Fibroblast of the aortic adventitia (primary cell): ENCODE measurements at places on chromosomes 7 and 10.

- no peak for DNase-seq
Observed at GRCh38 chr10:50919010-50919409, 33.6 kb upstream of the A1CF start.

DNA sequence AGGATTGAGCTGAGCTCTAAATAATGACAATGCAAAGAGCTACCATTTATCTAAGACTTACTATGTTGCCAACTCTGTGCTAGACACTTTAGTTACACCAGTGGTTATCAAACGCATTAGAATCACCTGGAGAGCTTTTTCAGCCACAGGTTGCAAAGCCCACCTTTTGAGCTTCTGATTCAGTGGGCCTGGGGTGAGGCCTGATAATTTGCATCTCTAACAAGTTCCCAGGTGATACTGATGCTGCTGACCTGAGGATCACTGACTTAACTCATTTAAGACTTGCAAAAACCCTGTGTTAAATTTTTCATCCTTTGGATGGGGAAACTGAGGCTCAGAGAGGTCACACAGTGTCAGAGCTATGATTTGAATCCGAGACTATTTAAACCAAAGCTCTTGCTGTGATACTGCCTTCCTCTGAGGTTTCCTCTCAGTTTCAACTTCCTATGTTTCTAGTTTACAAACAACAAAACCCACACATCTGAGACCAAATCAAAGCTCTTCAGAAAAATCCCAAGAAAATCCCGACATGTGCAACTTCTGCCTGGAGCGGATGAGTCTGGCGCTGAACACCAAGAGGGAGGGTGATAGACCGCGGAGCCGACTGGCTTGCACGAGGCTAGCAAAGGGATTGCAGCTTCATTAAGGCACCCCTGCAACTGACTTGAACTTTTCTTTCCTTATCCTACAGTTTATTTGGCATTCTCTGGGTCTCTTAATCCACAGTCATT is 124.9 kb downstream of the CYP26A1 start:
- DNase-seq: peak; percentile 50

DNA sequence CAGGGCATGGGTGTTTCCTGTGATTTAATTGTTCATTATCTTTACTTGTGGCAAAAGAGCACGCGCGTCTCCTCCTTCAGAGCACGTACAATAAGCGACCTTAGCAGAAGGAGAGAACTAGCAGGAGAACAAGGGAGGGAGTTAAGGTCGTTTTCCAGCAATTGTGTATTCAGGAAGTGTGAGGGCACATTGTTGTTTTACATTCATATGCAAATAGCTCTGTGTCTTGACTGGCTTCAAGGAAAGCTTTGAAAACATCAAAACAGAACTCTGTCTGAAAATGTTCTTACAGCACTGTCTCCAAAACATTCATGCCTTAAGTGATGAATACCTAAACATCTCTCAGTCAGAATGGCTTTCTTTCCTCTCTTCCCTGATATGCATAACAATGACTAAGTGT is 499.1 kb downstream of the ACTR3B start:
- DNase-seq: no peak

DNA sequence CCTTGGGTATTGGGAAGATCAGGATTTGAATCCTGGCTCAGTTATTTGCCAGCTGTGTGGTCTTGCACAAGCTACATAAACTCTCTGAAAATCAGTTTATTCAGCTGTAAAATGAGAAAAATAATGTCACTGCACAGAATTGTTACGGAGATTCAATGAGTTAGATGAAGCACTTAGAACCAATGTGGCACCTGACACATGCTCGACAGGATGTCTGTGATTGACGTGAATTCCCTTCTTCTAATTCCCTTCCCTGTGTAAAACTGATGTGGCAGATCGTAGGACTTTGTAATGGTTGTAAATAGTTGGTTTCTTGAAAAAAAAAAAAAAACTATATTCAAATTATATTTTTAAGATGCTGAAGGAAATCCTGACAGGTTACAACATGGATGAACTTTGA is 249.9 kb upstream of the MKLN1 start:
- DNase-seq: no peak

- peak; percentile 27 for DNase-seq
Observed at GRCh38 chr10:68826764-68827591, at the start of gene STOX1. Gene STOX1, plus strand, starts transcription at chr10:68827531. Its CDS starts 93 bp downstream, at chr10:68827624.

DNA sequence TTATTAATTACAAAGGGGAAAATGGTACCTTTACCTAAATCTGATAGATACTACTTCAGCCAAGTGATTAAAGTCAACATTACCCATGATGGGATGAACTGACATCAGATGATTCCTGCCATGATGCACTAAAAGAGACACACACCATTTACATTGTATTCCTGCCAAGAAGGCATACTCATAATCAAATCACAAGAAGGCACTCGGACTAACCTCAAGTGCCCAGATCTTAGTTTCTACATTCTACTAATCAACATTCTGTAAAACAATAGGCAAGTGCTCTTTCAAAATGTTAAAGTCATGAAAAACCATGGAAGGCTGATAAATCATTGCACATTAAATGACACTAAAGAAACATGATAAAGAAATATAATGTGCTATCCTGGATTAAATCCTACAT is 44.4 kb downstream of the SLC35G1 start:
- DNase-seq: no peak

GRCh38 chr10:76192694-76193320 is 761.4 kb downstream of the LRMDA start:
- no peak for DNase-seq

GRCh38 chr10:72228318-72228751 is 12.3 kb upstream of the ASCC1 start:
- DNase-seq: no peak

- DNase-seq: no peak
Observed at GRCh38 chr10:11851910-11852309, 28.8 kb downstream of the PROSER2 start.

DNA sequence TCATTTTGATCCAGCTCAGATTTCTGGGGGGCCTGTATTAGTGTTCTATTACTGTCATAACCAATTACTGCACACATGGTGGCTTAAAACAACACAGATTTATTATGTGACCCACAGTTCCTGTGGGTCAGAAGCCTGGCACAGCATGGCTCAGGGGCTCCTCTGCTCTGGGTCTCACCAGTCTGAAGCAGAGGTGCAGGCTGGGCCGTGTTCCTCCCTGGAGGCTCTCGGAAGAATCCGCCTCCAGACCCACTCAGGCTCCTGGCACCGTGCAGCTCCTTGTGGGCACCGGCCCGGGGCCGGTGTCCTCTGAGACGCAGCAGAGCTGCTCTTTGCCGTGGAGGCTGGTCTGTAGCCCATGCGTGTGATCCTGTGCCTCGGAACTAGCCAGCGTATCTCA is 61.5 kb downstream of the RAMP3 start:
- no peak for DNase-seq

GRCh38 chr10:45058992-45059561 is 58.4 kb downstream of the ZNF22 start:
- no peak for DNase-seq

DNA sequence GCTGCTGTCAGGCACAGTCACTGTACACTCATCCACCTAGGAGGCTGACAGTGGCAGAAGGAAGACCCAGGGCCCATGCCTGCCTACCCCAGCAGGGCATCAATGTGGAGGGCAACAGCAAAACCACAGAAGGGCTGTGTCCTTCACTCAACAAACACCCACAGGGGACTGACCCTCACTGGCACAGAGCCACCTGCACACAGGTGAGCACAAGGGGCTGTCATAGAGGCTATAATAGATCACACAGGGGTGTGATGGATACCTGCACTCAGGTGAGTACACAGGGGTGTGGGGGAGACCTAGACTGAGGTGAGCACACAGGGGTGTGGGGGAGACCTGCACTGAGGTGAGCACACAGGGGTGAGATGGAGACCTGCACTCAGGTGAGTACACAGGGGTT is 132.8 kb upstream of the TCERG1L start:
- DNase-seq: no peak

DNA sequence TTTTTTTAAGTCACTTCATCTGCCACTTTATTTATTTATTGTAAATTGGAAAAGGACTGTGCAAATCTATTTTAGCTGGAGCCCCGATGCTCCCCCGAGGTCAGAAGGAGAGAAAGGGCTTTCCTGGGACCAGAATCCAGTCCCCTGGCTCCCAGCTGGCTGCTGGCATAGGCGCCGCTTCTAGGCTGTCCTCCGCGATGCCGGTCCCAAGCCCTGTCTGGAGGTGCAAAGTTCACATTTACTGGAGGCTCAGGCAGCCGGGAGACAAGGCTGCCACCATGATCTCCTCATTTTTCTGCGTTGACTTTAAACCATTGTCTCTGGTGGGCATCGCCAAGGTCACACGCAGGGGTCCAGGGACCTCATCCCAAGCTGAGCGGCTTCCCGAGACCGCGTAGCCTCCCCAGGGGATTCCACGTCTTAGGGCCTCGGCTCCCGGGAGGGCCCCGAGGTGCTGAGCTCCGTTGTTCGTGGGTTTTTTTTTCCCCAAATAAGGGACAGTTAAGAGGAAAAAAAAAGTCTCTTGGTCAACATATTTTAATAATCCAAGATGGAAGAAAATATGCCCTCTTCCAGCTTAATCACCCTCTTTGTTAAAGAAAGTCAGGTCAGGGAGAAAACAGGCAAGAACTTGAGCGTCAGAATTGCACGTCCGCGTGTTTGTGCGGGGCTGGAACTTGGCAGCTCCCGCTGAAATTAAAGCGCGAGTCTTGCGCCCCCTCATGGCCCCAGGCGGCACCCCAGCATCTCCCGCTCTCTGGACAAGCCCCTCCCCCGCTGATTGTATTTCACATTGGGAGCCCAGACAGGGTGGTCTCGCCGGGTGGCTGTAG is 11.9 kb downstream of the RGR start:
- peak; percentile 39 for DNase-seq

DNA sequence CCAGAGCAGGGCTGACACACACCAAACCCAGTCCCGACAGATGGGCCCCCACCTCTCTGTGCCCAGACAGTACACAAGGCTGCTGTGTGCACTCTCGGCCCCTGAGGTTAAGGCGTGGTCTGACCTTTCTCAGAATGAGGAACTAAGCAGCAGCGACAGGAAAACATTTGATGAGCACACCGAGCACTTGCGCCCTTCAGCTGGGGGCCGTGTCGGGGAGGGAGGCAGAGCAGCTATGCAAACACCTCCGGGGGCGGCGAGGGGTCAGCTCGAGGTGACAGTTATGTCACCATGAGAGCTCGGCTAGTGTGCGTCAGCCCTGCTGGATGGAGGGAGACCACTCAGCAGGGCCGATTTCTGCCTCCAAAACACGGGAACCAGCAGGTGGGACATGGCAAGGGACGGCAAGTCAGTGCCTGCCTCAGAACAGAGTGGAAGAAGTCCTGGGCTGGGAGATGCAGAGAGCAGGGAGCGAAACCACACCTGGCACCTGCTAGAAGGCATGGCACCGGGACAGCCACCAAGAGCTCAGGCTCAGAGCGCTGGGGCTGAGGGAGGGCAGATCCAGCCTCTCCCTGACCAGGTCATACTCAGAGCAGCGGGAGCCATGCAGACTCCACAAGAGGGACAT is 57.4 kb downstream of the CHST15 start:
- no peak for DNase-seq

DNA sequence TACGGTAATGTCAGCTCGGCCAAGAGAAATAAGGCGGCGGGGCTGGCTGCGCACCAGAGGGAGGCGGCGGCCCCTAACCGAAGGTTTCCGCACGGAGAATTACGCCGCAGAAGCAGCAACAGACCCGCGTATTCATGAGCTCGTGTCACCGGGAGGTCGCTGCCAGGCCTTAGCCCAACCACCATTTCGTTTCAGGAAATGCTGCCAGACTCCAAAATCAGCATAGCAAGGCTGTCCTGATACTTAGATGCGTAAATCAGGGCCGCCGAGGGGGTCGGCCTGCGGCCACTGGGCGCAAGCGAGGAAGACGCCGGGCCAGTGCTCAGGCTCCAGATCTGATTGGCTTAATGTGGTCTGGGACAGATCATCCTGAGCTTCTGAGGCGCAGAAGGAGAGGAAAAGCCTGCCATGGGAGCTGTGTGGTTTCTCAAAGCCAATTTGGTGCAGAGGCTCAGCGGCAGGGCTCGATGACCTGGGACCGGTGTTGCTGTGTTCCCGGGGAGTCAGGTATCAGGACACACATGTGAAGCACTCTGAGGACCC is 247.9 kb downstream of the BAMBI start:
- peak; percentile 11 for DNase-seq

GRCh38 chr10:125514206-125515162 is 168.5 kb downstream of the TEX36 start:
- no peak for DNase-seq

DNA sequence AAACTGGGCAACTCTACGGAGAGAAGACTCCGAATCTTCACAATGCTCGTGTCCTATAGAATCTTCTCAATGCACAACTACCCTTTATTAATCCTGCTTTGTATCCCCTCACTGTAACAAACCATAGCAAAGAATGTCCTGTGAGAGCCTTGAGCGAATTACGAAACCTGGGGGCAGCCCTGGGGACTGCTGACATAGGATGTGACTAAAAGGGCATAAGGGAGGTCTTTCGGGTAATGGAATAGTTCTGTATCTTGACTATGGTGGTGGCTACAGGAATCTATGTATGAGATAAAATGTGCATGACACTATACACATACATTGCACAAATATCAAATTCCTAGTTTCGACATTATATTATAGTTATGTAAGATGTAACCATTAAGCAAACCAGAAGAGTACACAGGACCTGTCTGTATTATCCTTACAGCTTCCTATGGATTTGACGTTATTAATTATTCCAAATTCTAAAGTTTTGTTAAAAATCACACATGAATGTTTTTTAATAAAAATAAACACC is 162.5 kb upstream of the KCTD7 start:
- DNase-seq: no peak

DNA sequence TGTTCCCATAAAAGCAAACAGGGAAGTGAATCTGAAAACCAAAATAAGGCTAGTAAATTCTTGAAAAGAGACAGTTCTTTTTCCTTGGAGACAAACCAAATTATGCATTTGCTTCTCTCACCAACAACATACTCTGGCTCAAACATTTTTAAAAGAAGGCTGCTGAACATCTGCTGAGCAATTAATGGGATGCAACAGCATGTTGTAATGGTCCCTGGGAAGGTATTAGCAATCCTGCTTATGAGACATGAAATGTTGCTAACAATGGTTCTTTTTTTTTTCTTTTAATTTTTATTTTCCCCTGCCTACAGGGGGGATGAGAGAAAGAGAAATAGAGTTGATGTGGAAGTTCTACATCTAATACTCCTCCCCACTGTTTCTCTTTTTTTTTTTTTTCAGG is 572.1 kb downstream of the SORCS1 start:
- no peak for DNase-seq

- DNase-seq: no peak
Observed at GRCh38 chr7:16606704-16607103, 38.9 kb downstream of the ANKMY2 start.

DNA sequence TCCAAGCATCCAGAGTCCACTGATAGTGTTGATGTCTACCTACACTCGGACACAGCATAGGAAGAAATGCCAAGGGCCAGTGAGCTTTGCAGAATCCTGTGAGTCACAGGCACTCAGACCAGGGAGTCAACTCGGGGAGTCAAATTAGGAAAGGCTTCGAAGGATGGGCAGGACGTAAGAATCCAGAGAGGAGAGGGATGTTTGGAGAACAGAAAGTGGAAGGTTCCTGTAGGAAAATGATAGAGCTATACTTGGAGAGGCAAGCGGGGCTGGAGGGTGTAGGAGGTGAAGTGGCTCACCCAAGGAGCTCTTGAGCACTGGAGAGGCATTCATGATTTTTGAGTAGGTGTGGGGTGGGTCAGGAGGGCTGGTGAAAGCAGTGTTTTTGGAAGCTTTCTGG is 3.0 kb downstream of the ZYX start:
- peak; percentile 75 for DNase-seq
